ENCODE measurements at places on chromosomes 1 and 21.

DNA sequence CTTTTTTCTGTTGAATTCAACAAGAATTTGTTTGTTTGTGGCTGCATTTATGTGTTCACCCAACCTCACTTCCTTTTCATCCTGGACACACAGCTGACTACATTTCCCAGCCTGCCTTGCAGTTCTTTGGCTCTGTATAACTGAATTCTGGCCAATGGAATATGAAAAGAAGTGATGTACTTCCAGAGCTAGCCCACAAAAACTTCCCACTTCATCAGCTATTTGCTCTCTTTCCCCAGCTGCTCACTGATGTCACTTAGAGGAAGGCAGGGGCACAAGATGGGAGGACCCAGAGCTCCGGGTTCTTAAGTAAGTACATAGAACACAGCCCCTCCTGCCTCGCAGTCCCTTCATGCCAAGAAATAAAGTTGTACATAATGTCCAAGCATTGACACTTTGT lies 235.0 kb upstream of the FGGY start:
- no peak for DNase-seq

DNA sequence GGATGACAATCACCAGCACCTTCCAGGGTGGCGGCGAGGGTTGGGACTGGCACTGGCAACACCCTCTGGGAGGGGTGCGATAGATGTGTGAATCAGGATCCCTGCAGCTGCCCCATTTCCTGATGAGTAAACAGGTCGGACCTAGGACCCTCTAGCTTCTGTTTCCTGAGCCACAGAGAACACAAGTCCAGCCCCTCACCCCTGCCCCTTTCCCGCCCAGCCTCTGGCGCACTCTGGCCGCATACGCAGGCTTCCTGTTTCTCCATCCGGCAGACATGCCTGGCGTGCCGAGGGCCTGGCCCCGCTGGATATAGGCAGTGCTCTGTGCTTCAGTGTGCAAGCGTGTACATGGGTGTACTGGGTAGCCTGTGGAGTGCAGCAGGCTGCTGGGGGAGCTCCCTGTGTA lies 4.6 kb downstream of the PEAR1 start:
- DNase-seq: no peak

DNA sequence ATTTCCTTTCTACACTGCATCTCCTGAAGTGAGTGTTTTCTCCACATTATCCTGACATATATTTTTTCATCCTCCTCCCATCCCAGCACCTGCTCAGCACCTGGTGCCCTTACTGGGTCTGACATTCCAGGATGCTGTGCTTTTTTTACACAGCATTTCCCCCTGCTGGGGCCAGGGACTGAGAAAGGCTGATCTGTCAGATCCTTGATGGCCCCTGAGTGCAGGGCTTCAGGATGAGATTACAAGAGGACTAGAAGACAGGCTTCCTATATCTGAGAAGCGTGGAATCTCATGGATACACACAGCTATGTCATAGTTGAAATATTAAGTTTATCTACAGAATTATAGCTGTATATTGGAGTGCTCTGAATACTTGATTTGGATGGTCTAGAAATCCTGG lies 24.4 kb downstream of the RCAN1 start:
- DNase-seq: no peak

GRCh38 chr1:201180901-201181300 lies 9.7 kb upstream of the IGFN1 start:
- DNase-seq: no peak

- DNase-seq: no peak
Measured at GRCh38 chr1:163035446-163036249, 33.5 kb upstream of the RGS4 start.

DNA sequence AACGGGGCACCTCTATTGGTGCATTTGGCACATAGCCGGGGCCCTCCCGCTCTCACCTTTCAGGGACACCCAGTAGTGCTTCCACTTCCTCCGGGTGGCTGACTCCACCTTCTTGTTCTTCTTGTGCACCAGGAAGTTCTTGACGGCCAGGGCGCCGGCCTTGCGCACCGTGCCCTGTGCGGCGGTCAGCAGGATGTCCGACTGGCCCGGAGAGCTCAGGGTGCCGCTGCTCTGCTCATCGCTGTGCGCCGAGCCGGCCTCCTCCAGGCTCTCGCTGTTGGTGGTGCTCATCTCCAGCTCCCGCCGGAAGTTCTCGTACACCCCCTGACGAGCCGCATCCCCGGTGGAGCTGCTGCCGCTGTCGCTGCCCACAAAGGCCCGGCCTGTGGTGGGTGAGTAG lies 92.4 kb downstream of the TIAM1 start:
- no peak for DNase-seq

DNA sequence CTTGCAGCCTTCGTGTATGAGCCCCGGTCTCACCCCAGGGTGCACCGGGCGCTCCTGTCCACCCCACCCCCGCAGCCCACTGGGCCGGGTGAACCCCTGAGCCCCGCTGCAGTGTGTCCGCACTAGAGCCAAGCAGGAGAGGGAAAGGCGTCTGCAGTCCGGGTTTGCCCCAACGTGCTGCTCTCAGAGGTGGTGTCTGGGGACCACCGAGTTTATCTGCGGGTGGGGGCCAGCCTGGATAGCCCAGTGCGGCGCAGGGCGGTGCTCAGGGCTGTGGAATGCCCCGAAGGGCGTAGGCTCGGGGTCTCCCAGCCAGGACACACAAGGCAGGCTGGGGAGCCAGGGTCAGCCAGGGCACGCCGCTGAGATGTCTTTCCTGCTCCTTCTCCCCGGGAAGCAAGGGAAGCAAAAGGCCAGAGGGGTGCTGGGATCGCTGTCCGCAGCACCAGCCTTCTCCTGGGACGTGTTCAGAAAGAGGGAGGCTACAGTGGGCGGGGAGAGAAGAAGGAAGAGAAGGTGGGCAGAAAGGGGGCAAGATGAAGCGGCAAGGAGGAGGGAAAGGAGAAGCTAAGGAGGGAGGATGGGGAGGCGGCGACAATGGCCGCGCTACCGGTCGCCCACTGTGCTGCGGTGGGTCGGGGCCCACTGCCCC lies 56.6 kb downstream of the MAB21L3 start:
- no peak for DNase-seq

- no peak for DNase-seq
Measured at GRCh38 chr1:159786966-159787365, 6.2 kb downstream of the DUSP23 start.

DNA sequence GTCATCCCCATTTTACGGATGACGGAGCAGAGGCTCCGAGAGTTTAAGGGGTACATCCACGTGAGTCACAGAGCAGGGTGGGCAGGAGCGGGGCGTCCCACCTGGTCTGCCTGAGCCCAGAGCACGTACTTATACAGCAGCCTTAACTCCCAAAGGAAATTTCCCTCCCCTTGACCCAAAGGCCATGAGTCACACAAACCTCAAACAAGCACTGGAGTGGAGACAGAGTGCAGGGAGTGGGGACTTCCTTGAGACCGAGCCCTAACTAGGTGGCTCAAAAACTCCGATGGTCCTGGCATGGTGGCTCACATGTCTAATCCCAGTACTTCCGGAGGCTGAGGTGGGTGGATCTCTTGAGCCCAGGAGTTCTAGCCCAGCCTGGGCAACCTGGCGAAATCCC lies 141.6 kb upstream of the KLHDC7A start:
- DNase-seq: no peak

- DNase-seq: no peak
Measured at GRCh38 chr21:29261555-29262540, 36.9 kb upstream of the BACH1 start.

DNA sequence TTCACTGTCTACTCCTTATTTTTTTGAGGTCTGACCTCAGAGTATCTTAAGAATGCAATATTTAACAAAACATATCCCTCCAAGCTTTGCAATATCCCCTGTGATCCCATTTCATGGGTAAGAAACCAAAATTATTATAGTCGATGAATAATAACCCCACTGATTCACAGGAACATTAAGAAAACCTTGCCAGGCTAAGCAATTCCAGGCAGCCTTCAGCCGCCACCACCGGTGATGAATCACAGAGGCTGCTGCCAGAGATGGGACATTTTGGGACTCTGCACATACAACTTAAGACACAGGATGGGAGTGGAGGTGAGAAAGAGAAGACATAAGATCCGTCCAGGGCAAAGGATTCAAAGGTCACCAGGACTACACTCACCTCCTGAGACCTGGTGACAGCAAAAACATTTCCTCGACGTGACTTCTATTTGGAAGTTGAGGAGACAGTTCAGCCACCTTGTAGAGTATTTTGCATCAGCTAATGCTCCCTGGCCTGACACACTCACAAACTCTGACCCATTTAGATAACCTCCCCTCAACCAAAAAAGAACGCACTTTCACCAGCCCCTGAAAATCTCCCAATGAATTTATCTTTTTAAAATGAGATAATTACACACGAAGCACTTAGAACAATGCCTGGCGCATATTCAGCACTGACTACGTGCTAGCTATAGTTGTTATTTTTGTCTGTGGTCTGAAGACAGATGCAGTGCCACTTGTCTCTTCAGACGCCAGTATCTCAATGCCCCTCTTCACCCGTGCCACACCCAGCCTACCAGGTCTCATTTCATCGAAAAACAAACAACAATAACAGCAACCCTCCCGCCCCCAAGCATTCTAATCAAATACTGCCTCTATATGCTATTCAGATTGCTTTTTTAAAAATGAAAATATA lies 17.8 kb upstream of the OVAAL start:
- no peak for DNase-seq

GRCh38 chr1:176857632-176858031 lies 306.9 kb downstream of the ASTN1 start:
- no peak for DNase-seq

DNA sequence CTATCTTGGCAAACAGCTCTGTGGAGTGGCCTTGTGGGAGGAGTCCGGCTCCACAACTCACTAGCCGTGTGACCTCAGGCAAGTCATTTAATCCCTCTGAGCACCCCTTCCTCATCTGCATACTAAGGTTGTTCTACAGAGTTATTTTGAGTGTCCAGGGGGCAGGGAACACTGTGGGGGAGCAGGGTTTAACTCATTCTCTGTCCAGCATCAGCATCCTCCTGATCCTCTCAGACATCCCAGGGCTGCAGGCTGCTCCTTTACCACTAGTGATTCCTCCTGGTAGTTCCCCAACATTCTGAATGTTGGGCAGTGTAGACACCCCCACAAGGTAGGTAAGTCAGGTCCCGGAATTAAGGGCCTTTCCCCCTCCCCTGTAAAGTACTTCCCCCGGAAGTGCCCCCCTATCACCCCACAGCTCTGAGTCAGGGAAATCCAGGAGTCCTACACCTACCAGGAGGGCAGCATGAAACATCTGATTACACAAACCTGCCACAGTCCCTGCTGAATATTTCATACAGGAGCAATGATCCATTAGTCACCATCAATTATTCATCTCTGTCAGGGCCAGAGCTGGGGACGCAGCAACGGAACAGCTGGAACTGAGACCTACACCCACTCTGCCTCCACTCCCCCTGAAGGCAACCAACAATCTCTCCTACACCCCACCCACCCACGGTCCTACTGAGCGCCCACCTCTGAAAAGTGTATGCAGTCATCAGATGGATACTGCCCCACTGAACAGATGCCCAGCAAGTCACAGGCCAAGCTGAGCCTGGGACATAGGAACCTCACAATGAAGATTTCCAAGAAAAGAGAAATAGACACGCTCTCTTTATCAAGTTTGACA lies 20.5 kb downstream of the SYT2 start:
- DNase-seq: no peak

- DNase-seq: no peak
Measured at GRCh38 chr1:239909898-239910297, 181.8 kb upstream of the FMN2 start.

Data from cerebellar nuclear complex (tissue), 1 donor.